Spinal cord (tissue), 10 donors: ENCODE measurements at places on chromosomes 16 and 17. TPM values are rescaled to one million over a fixed set of nuclear protein-coding genes. Genes with fewer than 3 reads are reported as not detected.
A peak's percentile ranks its signal among the peaks of the same experiment; 100 is the strongest.

GRCh38 chr17:73943416-73944110 lies 259.9 kb upstream of the RPL38 start:
- no peak for DNase-seq

NPB gene
- polyA plus RNA-seq, result 2.1 TPM

DNA sequence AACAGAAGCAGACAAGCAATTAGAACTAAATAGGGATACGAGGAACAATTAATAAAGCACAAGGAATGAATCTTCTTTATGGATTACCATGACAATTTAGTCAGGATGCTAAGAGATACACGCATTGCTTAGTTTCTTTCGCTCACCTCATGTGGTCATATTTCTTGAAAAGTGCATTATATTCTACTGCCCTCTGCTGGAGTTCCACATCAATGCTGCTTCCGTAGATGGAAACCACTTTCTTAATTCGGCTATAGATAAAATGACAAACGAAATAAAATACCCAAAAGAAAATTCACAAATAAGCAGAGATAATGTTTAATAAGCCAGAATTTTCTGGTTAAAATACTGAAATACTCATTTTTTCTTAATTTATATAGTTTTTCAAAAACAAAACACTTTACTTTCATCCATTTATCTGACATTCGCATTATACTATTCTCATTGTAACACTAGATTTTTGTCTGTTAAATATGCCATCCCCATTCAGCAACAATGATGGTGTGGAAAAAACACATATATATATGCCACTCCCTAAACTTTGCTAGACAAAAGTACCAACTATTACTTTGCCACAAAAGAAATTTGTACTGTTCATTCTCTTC lies 22.0 kb upstream of the PHLPP2 start:
- peak; percentile 22 for DNase-seq

DNA sequence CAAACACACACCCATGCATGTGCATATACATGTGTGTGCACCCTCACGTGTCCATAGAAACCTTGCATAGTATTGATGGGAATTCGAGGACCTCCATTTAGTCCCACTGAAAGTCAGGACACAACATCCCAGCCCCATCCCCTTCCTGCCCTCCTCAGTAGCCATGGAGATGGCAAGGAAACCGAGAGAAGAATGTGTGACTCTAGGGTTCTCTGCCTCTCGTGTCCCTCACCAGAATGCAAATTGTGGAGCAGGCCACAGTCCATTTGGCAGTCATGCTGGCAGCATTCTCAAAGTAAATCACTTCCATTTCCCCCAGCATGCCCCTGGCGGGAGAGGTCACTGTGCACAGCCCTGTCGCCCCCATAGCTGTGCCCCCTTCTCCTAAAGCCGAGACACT lies 141.1 kb downstream of the MSI2 start:
- peak; percentile 87 for DNase-seq

ALDH3A2 gene
- polyA plus RNA-seq, result 70.9 TPM

CTF1 gene
- 4.0 TPM for polyA plus RNA-seq

DNA sequence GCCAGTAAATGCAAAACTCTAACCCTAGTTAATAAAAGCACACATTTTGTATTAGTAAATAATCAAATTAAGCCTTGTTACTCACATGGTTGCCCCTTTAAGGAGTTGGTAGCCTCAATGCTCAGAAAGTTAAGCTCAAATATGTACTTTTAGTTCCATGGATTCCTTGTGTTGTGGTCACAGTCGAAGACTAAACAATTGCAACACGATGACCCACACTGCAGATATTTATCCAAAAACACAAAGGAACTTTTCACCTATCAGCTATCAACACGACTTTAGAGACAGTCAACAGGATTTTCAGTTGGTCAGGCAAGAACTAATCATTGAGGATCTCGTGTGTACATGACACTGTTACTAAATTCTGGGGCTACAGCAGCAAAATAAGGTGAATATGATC lies 47.4 kb upstream of the NUDT7 start:
- DNase-seq, result no peak

DNA sequence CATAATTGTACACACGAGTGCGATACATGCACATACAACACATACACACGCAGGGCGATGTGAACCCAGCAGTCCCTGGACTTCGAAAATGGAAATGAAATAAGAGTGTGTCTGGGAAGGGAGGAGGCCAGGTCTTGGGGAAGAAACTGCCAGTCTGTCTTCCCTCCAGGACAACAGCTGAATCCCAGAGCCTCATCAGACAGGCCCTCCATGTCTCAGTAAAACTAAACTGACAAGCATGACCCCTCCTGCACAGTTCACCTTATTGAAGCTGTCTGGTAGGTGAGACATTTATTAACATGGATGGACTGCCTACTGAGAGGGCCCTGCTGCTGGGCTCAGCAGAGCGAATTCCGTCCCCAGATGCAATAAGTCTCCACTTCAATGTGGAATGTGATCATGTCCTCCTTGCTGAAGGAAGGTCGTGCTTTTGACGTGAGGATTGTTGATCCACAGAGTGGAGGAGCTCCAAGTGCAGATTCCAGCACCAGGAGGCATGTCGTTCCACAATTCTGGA lies 117.4 kb downstream of the SOX9 start:
- DNase-seq, result no peak

- DNase-seq, result no peak
Measured at GRCh38 chr17:57629470-57629869, 115.6 kb downstream of the CCDC182 start.

GRCh38 chr16:11207646-11208045 lies 48.4 kb downstream of the SOCS1 start:
- DNase-seq, result no peak

DNA sequence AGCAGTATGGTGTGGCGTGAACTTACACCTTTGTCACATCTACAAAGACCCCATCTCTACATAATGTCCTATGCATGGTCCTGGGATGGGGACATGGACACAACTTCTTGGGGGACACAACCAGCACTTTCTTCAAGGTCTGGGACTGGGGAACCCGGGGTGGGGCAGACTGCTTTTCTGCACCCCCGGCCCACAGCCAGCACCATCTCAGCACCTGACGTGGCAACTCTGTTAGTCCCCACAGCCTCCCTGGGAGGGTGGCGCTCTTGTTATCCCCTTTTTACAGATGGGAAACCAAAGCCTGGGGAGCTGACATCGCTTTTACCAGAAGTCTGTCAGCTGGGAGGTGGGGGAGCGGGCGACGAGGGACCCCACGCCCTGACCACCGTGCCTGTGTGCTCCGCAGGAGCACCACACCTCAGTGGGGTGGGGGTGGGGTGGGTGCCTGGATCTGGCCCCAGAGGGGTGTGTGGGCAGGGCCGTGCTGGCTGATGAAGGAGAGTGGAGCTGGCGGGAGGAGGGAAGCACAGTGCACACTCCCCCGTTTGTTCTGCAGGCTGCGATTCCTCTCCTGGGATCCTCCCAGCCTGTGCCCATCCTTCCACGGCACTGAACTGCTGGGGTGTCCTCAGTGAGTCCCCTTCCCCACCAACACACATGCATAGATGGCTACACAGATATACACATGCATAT lies 115.4 kb upstream of the GSE1 start:
- no peak for DNase-seq

- DNase-seq, result no peak
Measured at GRCh38 chr17:75267411-75268232, 3.4 kb downstream of the MIF4GD start.

GRCh38 chr16:73887911-73888310 lies 408.7 kb upstream of the PSMD7 start:
- DNase-seq, result no peak

GRCh38 chr17:22694362-22695227 lies 1002.3 kb downstream of the KCNJ18 start:
- no peak for DNase-seq

ZFP90 gene
- 54.5 TPM for polyA plus RNA-seq

SRCAP gene
- polyA plus RNA-seq, result 47.2 TPM

DNA sequence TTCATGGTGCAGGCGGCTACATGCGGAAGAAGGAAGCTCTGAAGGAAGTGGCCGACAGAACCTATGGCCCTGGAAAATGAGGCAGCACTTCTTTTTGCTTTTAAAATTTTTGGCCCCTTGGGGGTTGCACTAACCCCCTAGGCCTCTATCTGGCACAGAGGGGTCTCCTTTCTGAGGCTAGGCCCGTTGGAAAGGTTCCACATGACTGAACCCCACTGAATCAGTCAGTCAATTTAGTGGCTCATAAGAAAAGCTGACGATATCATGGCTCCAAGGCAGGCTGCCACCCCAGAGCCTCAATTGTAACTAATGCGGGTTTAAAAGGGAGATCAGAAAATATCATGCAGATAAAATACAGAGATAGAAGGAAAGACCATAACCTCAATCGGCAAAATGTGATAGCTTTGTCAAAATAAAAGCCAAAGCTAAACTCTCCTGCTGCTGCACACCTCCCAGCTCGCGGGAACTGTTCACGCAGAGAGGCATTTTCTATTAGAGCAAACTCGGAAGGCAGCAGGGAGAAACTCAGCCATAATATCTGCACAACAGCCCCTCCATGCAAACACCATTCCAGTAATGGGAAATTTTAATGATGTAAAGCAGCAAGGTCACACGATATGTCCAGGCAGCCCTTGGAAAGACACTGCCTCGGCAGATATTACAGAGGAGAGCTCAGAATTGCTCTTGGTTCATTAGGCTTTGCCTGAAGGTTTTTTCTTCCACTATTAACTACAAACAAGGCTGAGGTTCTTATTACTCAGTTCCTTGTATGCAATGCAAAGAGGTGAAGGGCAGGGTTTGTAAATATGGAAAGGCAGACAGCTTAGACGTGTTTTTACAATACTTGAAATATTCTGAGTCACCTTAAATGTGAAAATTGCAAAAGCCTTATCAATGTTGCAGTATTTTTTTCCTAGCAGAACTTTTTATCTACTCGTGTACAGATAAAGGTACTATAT lies 200.4 kb upstream of the PMFBP1 start:
- no peak for DNase-seq

GRCh38 chr17:74760404-74761105 lies 12.1 kb downstream of the NHERF1 start:
- no peak for DNase-seq

DNA sequence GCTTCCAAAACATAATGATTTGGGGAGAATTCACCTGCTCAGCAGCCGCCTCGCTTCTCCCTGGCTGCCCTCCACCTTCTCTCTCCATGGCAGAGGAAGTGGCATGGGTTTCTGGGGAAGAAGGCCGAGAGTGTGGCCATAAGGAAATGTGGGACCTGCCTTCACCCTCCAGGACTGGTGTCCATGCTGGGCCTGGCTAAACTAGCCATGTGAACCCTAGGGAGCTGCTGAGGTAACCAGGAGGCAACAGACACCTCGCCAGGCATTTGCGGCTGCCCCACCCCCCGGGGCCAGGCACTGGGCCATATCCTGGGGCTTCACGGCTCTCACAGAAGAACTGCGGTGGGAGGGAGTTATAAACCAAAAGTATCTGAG lies 9.9 kb upstream of the CMTM4 start:
- DNase-seq, result no peak

GRCh38 chr16:35565626-35566025 lies 2106.2 kb downstream of the TP53TG3F start:
- DNase-seq, result no peak

DNA sequence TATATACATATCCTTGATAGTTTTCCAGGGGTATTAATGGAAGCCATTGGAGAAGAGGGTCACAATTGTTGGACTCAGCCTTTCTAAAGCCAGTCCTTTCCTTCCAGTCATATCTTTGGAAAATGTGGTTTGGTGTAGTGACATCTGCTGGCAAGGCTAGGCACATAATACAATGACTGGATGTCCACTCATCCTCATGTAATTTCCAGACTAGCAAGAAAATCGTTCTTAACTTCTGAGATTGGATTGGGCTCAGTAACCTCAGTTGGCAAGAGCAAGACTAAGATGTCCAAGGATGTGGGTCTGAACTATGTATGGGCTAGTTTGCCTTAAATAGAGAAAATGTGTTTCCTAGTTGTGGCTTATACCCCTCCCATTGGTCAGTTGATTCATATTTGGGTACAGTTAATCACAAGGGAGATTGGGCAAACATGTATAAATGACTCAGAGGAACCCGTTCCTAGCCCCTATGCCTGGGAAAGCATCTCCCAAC lies 8.7 kb upstream of the KAT7 start:
- peak; percentile 63 for DNase-seq

GRCh38 chr16:62974424-62974823 lies 938.2 kb upstream of the CDH8 start:
- DNase-seq, result peak; percentile 70

DNA sequence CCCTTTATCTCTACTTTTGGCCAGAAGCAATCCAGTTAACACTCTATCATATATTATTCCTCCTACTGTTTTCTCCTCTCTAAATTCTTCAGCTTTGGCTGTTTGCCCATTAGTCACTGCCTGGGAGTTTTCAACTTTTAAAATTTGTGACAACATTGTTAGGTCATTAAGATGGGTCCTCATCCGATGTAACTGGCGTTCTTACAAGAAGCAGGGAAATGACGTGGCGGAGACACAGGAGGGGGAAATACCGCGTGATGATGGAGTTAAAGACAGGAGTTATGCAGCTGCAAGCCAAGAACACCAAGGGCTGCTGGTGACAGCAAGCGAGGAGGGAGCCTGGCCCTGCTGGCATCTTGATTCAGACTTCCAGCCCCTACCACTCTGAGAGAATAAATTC lies 34.8 kb upstream of the CPHXL start:
- DNase-seq, result no peak

- DNase-seq, result no peak
Measured at GRCh38 chr17:42402117-42402516, 13.9 kb upstream of the STAT3 start.

SOCS1 gene
- 5.3 TPM for polyA plus RNA-seq

DNA sequence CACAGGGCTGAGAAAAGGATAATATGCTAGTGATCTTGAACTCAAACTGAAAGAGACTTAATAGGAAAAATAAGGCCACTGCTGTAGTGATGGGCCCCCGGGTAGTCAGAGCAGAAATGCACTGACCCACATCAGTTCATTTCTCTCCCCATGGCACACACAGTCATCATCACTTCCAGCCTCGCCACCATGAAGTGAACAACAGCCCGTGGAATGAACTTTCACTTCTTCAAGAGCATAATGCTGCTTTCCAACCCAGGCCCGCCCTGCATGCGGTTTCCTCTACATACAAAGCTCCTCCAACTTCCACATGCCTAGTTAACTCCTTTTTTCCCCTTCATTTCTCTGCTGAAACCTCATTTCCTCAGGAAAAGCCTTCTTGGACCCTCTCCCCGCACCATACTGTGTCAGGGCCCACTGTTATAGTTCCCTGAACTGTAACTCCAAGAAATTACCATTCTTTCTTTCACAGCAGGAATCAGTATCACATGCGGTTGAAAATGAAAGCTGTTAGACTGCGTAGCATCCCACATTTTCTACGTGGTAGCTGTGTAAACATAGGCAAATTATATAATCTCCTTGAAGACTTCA lies 65.8 kb upstream of the SMIM36 start:
- DNase-seq, result no peak

- DNase-seq, result no peak
Measured at GRCh38 chr17:13485327-13485726, 116.4 kb downstream of the HS3ST3A1 start.

MT1A gene
- polyA plus RNA-seq, result not detected

MAPT gene
- polyA plus RNA-seq, result 439 TPM

- no peak for DNase-seq
Measured at GRCh38 chr16:88763502-88764053, 21.4 kb downstream of the PIEZO1 start.

- peak; percentile 65 for DNase-seq
Measured at GRCh38 chr16:19330841-19331397, 45.4 kb downstream of the CLEC19A start.

NEUROD2 gene
- 14.1 TPM for polyA plus RNA-seq

RBFOX1 gene
- polyA plus RNA-seq, result 169 TPM
